Stimulated activated naive CD8-positive, alpha-beta T cell treated with anti-CD3 and anti-CD28 coated beads, Interleukin-15, Interleukin-2, amounts not matched to agents 100 U/mL and 50 U/mL, for 24 hours (primary cell): ENCODE measurements at places on chromosomes 1 and 21.

- DNase-seq, result no peak
Measured at GRCh38 chr1:153415850-153416570, at the start of gene S100A7A. S100A7A (plus strand) TSS chr1:153416520; CDS start chr1:153418083, 1,563 bp downstream.

DNA sequence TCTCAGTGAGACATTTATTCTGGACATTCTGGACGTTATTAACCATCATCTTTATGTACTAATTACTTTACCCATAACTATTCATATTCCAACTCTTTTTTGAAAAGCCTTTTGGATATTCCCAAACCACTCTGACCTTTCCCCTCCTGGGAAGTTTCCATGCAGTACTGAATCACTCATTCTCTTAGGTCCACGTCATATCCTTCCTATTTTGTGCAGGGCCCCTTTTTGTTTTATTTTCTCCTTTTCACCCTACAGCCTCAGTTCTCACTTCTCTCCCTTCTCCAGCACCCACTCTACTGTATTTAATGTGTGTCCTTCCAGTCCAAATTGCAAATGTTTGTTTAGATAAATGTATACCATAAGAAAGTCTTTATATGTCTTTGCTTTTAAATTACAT, 16.4 kb upstream of the ATP1A1 start:
- no peak for DNase-seq

DNA sequence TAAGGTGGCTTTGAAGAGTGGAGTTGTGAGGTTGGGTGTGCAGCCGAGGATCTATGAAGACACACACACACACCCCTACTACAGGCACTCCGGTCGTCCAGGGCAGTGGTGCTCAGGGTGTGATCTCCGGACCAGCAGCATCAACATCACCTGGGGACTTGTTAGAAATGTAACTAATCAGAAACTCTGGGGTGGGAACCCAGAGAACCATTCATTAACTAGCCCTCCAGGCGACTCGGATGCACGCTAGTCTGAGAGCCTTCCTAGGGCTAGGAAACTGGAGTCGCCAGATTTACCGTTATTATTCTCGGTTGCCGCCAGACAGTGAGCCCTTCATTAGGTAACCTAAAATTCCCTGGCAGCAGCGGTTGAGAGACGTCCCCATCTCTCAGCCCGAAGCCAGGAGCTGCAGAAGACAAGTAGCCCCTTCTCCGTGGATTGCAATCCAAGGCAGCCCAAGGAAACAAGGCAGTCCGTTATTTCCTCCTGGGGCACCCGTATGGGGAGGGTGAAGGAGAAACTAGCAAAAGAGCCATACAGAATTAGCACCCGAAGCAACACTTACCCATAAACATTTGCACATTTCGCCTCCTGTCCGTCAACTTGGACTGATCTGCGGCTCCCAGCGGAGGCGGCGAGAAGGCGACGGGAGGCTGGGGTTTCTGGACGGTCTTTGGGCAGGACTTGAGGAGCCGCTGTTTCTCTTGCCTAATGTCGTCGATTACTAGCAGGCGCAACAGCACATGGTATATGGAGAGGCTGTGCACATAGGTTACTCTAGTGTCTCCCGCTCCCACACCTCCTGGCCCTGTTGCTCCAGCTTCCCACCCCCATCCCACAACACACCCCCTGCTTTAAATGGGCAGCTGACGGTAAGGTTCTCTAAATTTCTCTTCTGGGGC, 2.9 kb upstream of the CCN1 start:
- DNase-seq, result peak; percentile 12

- DNase-seq, result no peak
Measured at GRCh38 chr1:44086692-44087474, 31.7 kb upstream of the KLF17 start.
